ENCODE measurements at places on chromosomes 11 and 22.

DNA sequence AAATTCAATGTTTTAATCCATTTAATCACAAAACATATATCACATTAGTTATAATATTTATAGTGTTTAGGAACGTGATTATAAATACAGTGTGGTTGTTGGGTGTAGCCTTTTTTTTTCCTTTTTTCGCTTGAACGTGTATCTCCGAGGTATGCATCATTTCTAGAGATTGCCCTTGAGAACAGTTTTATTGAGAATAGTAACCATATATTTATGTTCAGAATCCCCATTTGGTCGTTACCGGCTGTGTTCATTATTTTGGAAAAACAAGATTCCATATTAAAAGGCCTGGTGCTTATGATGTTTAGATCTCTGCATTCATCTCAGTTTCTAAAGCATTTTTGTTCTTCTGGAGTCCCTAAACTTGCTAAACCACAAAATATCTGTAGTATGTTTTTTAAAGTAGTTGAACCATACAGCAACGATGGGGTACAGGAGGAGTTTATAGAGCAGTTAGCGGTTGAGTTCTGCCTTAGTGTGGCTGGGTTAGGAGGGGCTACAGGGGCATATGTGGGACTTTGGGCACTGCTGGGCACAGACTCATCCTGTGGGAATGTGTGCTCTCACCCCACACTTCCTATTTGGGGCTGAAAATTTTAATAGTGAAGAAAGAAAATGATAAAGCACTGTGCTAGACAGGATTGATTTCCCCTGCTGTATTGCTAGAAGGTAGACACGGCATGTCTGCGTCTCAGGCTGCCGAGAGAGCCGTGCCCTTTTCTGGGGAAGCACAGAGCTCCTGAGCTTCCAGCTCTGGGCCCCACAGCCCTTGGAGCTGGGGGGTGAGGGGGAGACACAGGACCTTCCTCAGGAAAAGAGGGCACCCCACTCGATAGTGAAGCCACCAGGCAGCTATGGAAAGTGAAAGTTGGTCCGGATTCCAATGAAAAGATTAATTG is 81.5 kb upstream of the PPARA start:
- DNase-seq, result no peak

DNA sequence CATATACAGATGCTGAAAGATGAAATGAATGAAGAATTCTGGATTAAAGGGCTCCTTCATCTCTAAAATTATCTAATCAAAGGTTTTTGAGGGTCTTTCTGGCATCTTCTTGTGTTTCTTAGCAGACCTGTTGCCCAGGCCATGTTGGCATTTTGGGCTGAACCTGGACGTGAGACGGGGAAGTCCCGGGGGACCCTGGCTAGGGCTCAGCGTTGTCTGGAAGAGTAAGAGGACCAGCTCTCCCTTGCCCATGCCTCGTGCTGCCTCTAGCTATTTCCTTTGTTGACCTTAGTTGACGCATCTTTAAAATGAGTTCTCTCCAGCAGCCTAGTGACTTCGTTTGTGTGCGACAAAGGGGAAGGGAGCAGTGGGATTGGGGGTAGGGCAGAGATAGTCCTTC is 152.2 kb downstream of the ST3GAL4 start:
- DNase-seq, result no peak

DNA sequence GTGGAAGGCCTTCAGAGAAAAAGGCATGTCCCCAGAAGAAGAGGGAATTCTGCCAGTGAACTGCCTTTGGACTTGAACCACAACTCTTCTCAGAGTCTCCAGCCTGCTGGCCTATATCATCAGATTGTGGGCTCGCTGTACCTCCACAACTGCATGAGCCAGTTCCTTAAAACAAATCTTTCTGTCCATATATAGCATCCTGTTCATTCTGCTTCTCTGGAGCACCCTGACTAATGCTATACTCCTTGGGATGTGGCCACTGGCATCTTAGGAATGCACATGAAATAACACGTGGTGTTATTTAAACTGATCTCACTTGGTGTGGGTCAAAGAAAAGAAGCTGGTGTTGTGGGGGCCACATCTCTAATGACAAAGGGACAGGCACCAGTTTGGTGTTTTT is 58.3 kb upstream of the VSTM5 start:
- no peak for DNase-seq

DNA sequence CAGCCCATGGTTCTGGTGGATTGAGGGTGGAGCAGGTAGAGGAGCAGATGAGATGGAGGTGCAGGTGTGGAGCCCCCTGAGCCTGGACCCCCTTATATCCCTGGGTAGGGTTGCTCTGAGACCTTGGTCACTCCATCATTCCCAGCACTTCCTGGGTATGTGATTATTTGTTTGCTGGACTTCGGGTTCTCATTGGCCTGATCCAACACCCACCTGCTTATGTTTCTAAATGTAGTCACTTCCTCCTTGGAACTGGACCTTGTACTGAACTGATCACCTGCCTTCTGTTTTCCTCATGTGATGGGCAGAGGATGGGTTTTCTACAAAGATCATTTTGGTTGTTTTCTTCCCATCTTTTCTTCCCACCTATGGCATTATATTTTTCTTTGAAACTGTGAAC is at the start of gene KRTAP5-4:
TSS of gene KRTAP5-4 (minus strand) at position 53 of the 400 bp plus-strand sequence. CDS start at position 8, 45 bp downstream.
- no peak for DNase-seq

DNA sequence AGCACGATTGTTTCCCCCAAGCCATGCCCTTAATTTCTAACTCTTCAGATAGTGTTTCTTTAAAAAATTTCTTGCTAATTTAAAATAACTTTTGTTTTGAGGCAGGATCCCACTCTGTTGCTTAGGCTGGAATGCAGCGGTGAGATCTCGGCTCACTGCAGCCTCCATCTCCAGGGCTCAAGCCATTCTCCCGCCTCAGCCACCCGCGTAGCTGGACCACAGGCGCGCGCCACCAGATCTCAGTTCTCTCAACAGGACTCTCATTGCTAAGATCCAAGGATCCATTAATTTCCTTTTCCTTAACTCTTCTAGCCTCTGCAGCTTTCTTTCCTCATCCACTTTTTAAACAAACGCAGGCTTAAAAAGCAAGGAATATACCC is 327 bp upstream of the MED17 start:
- DNase-seq, result no peak

- DNase-seq, result no peak
Observed at GRCh38 chr11:2552210-2552609, 107.4 kb downstream of the KCNQ1 start.

- DNase-seq, result no peak
Observed at GRCh38 chr11:73334384-73335203, 26.5 kb downstream of the ARHGEF17 start.

- DNase-seq, result no peak
Observed at GRCh38 chr11:834371-835316, 1.9 kb downstream of the CD151 start.

DNA sequence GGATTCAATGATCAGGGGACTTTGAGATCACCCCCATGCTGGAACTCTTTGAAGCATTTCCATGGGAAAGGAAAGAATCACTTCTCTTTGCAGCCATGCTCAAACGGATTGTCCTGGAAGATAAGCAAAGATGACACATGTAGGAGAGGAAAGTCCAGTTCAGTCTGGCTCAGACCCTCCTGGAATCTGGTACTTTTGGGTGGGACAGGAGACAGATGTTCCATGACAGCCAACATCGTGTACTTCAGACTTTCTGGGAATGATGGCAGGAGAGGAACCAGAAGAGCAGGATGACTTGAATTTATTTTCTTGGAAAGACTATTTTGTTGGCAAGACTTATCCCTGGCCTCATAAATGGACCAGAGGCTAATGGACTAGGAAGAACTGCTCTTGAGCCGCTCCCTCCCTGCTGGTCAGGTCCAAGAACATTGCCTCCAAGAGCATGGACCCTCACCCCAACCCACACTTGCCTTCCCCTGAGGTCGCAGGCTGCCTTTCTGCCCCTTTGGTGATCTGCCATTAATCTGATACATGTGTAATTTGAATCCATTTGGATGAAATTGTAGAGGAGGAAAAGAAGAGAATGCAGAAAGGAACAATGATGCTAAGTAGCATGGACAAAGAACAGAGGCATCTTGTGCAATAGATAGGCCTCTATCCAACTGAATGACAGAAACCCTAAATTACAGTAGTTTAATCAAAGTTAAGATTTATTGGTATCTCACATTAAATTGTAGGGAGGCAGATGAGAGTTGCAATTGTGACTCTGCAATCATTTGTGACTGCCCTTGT is 201.0 kb downstream of the SNX19 start:
- DNase-seq, result no peak

DNA sequence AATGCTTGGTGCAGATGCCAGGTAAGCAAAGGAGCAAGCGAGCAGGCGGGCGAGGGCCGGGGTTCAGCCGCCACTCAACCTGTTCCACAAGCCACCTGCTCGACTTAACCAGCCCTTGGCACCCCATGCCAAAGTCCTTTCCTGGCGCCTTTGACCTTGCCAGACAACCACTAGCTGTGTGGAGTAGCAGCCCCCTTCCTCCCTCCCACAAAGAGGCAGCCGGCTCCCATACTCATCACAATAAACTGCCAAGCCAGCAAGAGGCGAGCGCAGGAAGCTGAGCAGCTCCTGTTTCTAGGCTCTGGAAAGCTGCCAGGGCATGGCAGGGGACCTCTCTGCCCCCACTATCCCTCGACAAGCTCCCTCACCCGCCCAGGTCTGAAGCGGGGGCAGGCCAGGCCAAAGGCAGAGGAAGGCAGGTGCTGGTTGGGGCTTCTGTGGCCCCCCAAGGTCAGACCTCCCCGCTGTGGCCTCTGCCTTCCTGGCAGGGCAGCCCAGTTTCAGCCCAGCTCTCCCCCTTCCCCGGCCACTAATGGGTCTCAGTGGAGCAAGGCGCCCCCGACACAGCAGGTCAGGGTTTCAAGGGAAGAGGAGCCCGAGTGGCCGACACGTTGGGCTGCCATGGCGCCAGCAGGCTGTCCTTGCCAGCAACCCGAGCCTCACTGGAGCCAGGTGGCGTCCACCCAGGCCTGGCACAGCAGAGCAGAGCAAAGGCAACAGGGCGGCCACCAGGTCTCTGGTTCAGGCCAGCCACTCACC is 15.3 kb downstream of the MACROD1 start:
- DNase-seq, result no peak

DNA sequence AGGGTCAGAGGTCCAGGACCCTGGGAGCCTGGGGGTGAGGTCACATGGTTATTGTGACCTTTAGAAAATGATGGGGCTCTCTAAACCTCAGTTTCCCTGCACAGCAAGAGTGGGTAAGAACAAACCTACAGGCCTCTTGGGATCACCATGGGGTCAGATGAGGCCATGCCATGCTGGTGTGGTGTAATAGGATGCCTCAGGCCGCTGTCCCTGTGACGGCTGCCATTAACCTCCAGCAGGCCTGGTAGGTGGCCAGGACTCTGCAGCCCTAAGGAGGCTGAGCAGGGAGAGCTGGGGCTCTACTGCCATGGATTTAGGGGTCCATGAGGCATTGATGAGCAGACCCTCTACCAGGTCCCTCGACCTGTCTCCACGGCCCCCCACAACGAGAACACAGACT is 265.5 kb downstream of the CTTN start:
- no peak for DNase-seq

DNA sequence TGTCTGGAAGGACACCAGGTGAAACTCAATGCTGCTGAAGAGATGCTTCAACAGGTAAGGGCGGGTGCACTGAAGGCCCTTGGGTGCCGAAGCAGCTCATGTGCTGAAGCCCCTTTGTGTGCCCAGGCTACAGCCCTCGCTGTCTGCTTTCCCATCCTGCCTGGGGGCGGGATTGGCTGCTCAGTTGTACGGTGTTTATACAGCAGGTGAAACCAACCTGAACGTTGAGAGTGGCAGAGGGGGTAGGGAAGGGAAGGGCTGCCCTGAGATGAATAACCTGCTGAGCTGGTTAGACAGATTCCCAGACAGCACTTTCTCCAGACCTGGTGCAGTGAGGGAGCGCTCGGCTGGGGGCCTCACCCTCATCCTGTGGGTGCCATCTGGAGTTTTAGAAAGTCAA is 75.7 kb downstream of the CYB5R2 start:
- peak; percentile 87 for DNase-seq

- DNase-seq, result no peak
Observed at GRCh38 chr11:92424281-92424680, 199.7 kb downstream of the FAT3 start.

DNA sequence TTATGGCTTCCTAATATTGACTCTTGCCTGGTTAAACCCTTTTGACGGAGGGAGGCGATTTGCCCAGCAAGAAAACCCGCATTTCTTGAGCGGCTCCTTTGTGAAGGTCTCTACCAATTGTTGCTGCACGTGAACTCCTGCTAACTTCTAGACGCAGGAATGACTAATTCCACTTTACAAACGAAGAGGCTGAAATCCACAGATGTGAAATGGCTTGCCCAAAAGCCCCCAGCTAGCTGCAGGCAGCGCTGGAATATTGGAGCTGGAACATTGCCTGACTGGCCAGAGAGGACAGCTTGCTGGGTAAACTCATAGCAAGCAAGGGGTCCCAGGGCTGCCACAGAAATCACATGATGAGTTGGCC is 542 bp downstream of the GCAT start:
- DNase-seq, result no peak

DNA sequence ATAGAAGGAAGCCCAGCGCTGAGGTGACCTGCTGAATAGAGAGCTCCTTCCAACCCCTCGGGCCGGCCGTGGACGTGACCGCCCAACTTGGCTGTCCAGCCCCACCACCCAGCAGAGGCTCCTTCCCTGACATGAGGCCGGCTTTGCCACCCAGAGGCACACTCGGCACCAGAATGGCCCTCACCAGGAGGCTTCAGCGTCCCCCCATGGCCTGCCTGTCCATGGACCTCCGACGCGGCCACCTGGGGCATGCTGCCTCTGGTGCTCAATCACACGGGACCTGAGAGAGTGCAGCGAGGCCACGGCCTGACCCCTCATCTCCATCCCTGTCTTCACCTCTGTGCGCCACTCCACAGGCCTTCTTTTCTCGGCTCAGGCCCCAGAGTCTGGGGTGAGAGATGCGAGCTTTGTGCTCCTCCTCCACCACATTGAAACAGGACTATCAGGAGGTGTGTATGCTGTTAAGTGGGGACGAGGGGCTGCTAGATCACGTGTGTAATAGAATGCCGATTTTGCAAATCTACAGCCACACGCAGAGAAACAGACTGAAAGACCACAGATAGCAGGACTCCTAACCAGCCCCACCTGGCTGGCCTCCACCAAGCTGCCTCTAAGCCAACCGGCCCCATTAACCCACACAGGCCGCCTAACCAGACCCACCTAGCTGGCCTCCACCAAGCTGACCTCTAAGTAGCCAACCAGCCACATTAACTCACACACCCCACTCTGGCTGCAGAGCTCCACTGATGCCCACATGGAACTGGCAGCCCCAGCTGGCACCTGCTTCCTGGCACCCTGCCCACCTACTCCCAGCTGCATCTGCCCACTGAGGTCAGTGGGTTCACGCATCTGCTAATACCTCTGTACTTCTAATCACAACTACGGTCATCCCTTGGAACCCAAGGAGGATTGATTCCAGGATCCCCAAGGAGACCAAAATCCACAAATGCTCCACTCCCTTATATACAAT is 20.7 kb downstream of the LINC01488 start:
- DNase-seq, result no peak

GRCh38 chr11:108204929-108205499 is 17.4 kb downstream of the NPAT start:
- no peak for DNase-seq

- DNase-seq, result no peak
Observed at GRCh38 chr11:116598036-116598435, 174.8 kb downstream of the BUD13 start.

Data from NCI-H187 (cell line).